Stimulated activated CD8-positive, alpha-beta memory T cell treated with anti-CD3 and anti-CD28 coated beads, Interleukin-4, amount 100 ng/mL, for 1 hour (primary cell): ENCODE measurements at places on chromosomes 5 and 9.

- DNase-seq: no peak
Observed at GRCh38 chr5:152644029-152644728, 239.1 kb upstream of the NMUR2 start.

DNA sequence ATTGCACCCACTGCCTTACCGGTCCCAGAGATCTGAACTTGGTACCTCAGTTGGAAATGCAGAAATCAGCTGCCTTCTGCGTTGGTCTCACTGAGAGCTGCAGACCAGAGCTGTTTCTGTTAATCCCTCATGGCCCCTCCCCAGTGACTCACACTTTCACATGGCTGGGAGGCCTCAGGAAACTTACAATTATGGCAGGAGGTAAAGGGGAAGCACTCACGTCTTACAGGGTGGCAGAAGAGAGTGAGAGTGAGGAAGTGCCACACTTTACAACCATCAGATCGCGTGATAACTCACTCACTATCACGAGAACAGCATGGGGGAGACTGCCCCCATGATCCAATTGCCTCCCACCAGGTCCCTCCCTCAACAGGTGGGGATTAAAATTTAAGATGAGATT is 648.5 kb downstream of the MTRR start:
- DNase-seq: no peak

DNA sequence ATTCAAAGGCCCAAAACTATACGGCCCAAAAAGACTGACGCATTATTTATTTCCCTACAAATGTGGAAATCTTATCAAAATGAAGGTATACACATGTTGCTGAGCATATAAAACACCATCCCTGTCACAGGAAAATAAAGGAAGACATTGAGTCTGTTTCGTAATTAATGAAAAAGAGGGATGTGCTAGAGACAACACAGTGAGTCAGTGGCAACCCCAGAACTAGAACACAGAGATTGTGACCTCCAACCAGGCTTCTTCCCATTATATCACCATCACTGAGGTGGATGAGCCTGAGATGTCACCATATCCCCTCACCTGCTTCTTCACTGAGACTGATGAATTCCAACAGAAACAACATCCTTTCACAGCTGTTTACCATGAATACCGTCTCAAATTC is 3.8 kb downstream of the NDUFA8 start:
- no peak for DNase-seq

- DNase-seq: no peak
Observed at GRCh38 chr5:84088996-84089395, 295.7 kb downstream of the EDIL3 start.

GRCh38 chr5:31763424-31763823 is 124.5 kb downstream of the PDZD2 start:
- no peak for DNase-seq
